ENCODE measurements at places on chromosomes 2 and 18.

- DNase-seq, result no peak
Observed at GRCh38 chr2:156470975-156471583, 34.9 kb downstream of the GPD2 start.

DNA sequence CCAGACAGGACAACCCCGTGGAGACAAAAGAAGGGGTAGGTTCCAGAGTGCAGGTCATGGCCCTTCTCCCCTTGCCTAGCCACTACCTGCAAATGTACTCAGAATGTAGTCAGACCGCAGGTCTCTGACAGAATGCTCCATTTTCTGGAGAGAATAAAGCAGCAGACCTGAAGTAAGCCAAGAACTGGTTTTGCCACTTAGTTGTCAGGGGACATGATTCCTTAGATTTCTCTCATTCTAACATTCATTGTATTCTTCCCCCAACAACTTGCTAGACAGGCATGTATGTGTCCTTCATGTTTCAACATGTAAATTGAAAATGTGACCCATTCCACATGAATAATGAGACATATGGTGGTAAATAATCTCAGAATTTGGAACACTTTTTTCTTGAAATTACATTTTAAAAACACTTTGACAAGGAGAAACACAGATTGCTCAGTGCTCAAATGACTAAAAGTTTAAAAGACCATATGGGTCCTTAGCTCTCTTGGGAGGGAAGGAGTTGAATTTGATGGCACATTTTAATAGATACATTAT, 142.4 kb downstream of the CCBE1 start:
- no peak for DNase-seq

DNA sequence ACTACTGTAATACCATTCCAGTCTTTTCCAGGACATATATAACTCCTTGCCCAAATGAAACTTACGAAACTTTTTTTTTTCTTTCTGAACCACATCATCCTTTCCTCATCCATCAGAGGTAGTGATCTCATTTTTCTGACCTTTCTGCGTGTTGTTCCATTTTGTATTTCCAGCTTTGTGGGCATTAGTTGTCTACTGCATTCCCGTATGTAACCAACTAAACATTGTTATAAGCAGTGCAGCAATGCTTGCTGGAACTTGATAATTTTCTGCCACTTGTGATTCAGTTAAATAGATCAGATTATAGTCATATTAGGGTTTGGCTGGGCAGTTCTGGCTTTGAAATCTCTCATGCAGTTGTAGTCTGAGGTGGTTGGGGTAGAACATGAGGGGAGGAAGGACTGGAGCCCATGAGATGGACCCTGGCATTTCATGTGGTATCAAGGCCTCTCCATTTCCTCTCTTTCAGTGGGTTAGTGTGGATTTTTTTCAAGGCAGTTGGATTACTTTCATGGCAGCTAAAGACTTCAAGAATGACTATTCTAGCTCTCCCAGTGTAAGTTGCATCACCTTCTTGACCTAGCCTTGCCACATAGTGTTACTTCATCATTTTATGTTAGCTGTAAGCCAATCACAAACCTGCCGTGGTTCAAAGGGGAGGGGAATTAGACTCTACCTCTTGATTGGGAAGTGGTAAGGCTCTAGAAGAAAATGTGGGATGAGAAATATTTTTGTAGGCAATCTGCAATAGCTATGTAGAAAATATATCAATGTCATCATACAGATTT, 80.5 kb downstream of the EHBP1 start:
- no peak for DNase-seq

- DNase-seq, result no peak
Observed at GRCh38 chr18:7038330-7038851, 79.2 kb downstream of the LAMA1 start.

DNA sequence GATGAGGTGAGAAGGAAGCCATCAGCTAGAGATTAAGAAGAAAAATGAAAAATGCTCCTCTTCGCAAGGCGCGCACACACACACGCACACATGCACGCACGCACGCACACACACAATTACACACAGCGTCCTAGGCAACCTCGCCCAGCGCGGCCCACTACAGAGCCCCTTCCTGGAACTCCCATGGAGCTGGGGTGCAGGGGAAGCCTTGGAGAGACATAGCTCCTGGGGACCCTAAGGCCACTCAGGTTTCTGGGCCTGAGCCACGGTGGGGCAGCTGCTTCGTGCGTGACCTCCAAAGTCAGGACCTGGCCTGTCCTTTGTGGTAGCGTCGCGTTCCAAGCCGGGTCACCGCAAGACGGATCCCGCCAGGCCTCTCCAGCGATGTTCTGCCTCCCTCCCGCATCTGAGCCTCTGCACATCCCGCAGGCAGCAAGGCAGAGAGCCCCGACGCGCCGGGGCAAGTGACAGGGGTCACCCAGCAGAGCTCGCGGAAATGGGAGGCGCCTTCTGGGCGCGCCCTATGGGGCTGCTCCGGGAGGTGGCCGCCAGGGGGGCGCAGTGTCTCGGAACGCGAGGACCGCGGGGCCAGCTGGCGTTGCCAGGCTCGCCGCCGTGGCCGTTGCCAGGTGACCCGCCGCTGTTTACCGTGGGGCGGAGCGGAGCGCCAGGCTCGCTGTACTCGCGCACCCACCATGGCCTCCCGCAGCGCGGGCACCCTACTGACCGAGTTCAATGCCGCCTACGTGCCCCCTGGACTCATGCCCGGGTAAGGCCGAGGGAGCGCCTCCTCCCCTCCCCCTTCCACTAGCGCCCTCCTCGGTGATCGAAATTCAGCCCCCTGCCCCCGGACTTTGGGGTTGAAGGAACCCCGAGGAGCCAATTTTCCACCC, 79.0 kb downstream of the CIB4 start:
- DNase-seq, result peak; percentile 38

DNA sequence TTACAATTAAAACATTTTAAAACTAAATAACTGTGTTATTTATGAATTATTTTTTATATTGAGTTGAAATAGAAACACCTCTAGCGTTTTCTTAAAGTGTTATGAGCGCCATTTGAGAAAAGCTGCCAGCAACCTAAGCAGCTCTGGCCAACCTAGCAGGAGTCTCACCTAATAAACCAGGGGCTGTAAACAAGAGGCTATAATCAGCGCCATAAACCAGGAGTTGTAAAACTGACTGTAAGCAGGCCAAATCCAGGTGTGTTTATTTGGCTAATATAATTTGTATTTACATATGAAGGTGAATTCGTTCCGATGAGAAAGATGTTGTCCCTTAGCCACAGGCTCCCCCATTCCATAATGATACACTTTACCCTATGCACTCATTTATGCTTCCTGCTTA, 34.7 kb downstream of the LRRTM1 start:
- no peak for DNase-seq

GRCh38 chr2:104025295-104025694, 828.6 kb upstream of the POU3F3 start:
- no peak for DNase-seq

- no peak for DNase-seq
Observed at GRCh38 chr2:40292291-40292690, 159.6 kb downstream of the SLC8A1 start.

DNA sequence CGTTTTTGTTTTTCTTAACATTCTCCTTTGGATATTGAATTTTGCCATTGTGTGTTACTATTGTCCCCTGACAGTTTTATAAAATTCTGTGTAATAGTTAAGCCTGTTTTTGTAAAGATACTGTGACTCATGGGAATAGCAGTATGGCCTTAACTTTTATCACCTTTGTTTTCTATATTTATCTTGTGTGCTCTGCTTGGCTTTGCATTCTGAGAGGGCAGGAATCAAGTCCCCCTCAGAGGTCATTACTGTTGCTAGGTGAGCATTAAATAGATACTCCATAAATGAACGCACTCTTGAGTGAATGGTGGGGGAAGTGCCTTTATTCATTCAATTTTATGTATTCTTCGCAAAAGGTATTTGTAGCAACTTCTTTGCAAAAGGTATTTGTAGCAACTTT, 160.0 kb downstream of the PHLPP1 start:
- no peak for DNase-seq

DNA sequence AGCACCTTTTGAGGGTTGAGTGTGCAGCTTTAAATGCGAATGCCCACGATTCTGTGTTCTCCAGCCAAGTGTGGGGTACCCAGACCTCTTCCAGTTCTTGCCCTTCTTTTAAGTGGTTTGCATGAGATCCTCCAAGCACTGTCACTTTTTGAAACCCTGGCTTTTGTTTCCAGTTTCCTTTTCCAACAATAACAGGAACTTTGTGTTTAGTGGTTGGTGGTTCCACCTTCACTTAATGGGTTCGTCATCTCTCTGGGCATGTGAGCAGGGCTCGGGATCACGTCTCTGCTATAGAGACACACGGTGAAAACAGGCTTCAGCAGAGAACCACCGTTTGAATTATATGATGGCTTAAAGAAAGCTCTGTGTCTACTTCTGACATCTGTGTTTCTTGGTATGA, 197.6 kb downstream of the LDLRAD4 start:
- DNase-seq, result no peak

- DNase-seq, result no peak
Observed at GRCh38 chr2:47725808-47726207, 57.1 kb upstream of the MSH6 start.

DNA sequence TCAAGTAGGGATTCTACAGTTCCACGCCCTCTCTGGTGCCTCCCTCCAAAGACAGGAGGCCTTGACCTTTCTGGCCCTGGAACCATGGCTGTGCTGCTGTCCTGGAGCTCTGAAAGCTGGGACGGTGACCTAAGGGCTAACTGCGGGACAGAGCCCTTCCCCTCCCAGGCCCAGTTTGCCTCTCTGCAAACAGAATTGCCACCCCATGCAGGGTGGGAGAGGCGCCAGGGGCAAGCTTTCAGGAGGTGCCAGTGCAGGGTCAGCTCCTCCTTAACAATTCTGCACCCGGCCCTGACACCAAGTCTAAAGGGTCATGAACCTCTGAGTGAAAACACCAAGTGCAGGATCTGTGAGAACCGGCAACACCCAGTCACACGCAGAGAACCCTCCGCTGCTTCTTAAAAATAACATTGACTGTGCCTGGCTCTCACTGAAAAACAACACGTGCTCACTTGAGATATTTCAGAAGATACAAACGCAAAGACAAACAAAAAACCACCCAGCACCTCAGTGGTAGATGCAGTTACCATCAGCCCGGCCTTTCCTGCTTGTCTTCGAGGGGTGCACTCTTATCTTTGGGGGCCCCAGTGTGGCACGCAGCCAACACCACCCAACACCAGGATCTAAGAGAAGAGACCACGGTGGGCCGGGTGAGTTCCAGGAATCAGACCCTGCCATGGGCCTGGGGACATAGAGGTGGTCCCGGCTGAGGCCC, 1.1 kb upstream of the SNED1 start:
- no peak for DNase-seq

DNA sequence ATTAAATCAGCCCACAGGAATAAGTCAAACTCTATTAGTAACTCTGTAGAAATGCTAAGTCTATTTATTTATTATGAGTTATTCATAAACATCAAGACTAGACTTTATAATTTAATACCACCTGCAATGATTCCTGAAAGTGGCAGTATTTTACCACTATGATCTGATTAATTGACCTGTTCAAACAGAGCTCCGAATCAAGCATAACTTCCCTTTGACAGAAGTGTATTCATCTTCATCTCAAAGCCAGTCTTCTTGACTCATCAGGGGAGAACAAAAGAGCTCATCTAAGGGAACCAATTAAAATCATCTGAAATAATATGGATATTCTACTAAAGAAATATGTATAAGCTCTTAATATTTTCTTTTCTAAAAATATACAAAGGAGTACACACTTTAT, 122.3 kb downstream of the MBD2 start:
- DNase-seq, result no peak

- no peak for DNase-seq
Observed at GRCh38 chr18:31044926-31045325, 2.4 kb upstream of the DSC3 start.

GRCh38 chr2:218395826-218396687, 3.6 kb upstream of the CTDSP1 start:
- peak; percentile 89 for DNase-seq

GRCh38 chr2:119700866-119701265, 21.9 kb downstream of the TMEM177 start:
- DNase-seq, result no peak

DNA sequence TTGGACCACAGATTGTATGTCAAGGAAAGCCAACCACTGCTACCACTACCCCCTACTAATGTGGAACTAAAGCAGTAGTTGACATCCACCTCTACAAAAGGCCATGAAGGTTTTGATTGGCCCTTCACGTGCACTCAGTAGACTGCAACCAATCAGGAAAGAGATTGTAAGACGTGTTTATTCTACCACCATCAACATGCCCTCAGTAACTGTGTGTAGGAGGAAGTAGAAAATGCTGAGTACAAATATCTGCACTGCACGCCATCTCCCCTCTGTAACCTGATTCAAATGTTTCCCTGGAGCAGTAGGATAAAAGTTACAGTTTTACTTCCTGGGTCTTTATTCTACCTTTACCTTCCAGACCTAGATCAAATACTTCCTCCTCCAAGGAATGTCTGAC, 2.9 kb upstream of the CASP10 start:
- DNase-seq, result no peak

GRCh38 chr2:154934213-154934612, 235.7 kb downstream of the KCNJ3 start:
- DNase-seq, result no peak

- DNase-seq, result no peak
Observed at GRCh38 chr2:103123516-103123915, 361.7 kb downstream of the TMEM182 start.

DNA sequence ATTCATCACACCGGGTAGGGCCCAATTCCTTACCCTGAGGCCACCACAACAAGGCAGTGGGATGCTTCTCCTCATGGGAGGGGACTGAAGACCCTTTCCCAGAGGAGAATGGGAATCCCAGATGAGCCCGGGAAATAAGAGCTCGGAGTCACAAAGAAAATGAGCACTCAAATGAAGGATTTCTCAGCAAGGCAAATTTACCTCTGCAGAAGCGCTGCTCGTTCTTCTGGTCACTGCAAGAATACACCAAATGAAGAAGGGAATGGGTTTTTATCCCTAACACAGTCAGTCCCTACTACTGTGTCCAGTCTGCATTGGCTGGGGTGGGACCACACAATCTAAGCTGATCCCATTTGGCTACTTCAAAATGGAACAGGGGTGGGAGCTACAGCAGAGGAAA, 35.7 kb upstream of the TRAPPC8 start:
- DNase-seq, result no peak

DNA sequence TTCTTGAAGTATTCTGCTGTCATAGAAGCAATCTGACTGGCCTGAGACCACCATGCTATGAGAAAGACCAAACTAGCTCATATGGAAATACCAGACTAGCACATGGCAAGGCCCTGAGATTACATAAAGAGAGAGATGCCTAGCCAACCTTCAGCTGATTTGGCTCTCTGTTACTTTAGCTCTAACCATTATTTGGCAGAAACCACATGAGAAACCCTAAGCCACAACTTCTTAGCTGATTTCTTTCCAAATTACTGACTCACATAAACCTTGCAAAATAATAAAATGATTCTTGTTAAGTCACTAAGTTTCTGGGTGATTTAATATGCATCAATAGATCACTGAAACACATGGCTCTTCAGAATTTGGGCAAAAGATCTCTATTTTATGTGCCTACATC, 295.0 kb upstream of the ZNF521 start:
- no peak for DNase-seq

GRCh38 chr2:195470622-195471021, 186.4 kb upstream of the SLC39A10 start:
- DNase-seq, result no peak
